SJCRH30 (cell line): ENCODE measurements at places on chromosomes 5 and 9. TPM values are rescaled to one million over a fixed set of nuclear protein-coding genes. Genes with fewer than 3 reads are reported as not detected.

MYMK gene
- total RNA-seq: 1.1 and 2.0 TPM in 2 replicates

GRCh38 chr9:129887334-129888292 is 52.4 kb downstream of the USP20 start:
- DNase-seq: no peak

- no peak for DNase-seq
Observed at GRCh38 chr5:140694276-140694675, 3.0 kb downstream of the HARS2 start.

- DNase-seq: peak; percentile 27
Observed at GRCh38 chr5:32027093-32027716, 146.9 kb downstream of the GOLPH3 start.

DNA sequence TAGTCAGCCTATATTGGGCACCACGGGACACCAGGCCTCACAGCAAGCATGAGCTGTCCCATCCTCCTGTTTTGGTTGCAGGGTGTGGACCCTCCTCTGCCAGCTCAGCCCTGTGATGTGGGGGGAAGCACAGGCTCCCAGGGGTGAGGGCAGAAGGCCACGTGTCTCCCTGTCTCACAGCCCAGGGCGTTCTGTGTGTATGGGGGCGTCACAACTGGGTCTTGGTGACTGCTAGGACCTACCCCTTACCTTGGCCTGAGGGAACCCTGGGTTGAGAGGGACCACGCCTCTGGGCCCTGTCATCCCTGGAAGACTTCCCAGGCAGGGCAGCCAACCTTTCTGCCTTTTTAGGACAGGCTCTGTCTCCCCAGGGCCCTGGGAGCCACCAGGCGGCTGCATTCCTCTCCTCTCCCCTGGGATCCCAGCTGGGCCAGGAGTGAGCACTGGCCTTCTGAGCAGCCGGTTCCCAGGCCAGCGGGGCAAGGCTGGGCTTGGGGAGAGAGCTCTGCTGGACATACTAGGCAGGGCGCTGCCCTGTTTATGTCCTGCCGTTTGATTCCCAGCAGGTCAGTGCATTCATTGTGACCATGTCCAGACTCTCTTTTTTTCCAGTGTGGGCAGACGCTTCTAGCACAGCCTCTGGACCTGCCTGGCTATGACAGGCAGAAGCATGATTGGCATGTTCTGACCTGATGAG is 97.4 kb downstream of the DAB2IP start:
- no peak for DNase-seq

DNA sequence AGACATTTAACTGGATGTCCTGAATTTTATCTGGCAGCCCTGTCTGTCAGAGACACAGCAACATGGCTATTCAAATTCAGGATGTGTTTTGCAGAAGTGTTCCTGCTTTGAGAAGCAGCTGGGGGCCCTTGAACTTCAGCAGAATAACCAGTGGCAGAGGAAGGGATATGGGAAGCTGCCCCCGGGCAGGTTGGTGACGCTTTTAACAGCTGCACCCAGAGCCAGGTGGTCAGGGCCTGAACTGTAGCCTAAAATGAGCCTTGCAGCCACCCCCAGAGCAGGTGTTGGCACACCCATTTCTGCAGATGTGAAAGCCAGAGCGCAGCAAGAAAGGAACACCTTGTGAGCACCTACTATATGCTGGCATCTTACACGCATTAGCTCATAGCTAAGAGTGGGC is 128.7 kb upstream of the BOD1 start:
- peak; percentile 91 for DNase-seq
